AG08395 (cell line): ENCODE measurements at places on chromosomes 16 and 17.

GRCh38 chr17:75010683-75011400 lies 1.6 kb upstream of the MRPL58 start:
- peak; percentile 31 for DNase-seq

DNA sequence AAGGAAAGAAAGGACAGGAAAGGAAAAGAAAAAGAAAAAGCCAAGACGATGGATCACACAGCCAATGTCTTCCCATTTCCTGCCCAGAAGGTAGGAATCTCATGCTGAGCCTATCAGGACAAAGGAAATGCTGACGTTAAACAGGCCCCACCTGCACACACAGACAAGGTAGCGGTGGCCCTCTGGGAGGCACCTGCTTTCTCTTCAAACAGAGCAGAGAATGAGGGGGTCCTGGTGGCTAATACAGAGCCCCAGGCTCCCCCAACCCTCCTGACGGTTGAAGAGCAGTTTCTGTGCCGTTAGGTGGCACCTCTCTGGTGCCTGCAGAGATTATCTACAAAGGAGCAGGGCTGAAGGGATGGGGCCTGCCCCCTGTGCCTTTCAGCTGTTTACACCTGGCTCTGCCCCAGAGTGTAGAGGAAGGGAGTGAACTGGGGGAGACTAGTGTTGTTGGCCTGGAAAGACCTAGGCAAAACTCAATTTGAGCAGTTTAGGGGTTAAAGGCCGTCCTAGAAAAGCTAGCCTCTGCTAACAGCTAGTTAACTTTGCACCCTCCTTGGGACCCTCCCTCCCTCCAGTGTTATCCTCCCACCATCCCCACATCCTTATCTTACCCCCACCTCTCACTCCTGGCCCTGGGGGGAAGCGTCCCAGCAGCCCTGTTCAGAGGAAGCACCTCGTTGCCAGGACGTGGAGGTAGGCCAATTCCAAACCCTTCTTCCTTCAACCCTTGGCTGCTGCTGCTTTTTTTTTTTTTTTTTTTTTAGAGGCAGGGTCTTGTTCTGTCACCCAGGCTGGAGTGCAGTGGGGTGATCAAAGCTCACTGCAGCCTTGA lies 56.3 kb downstream of the ARHGAP27 start:
- DNase-seq, result no peak

DNA sequence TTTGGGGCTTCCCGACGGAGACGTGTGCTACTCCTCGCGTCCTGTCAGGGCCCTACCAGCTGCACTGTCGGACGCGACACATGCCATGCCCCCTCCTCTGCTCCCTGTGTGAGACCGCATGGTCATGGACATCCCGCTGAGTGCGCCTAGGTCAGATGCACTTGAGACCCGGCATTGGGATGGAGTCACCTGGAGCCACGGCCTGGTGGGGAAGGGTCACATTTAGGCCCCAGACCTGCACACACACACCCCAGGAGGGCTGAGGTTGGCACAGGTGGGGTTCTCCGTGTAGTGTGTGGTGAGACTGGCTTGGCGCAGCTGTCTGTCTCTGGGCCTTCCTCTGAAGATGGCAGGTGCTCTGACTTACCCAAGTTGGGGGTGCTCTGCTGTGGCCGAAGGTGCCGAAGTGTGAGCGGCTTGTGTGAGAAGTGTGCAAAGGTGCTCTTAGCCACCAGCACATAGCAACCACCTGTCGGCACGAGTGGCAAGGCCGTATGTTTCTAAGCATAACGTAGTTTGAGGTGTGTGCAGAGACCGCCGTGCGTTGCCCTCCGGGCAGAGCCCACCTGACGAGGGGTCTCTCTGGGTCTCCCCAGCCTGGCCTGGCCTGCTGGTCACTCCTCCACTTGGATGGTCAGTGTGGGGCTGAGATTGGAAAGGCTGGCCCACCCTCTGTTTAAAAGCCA lies 108.6 kb downstream of the BANP start:
- no peak for DNase-seq

- DNase-seq, result peak; percentile 58
Measured at GRCh38 chr16:83356266-83356665, 451.5 kb upstream of the HSBP1 start.

GRCh38 chr16:88697831-88698615 lies 8.2 kb downstream of the RNF166 start:
- no peak for DNase-seq

- no peak for DNase-seq
Measured at GRCh38 chr17:74760404-74761105, 12.1 kb downstream of the NHERF1 start.

DNA sequence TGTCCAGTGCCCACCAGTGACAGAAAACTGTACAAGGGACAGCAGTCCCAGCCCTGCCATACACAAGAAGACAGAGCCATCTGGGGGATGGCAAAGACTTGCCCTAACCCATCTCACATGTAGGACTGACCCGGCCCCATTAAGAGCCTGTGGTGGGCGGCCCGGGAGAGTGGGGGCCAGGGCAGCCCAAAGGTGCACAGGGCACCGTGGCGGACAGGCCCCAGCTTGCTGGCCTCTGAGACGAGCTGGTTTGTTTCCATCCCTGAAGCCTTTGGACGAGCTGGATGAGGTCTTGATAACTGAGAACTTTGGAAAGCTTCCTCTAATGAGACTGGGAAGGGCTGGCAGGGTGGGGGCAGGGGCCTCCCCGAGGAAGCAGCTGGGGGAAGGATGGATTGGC lies 11.0 kb upstream of the RCVRN start:
- no peak for DNase-seq

- peak; percentile 57 for DNase-seq
Measured at GRCh38 chr16:66247516-66248481, 118.7 kb upstream of the CDH5 start.

- DNase-seq, result no peak
Measured at GRCh38 chr16:87621976-87622713, 19.8 kb downstream of the JPH3 start.

- no peak for DNase-seq
Measured at GRCh38 chr17:144936-145670, 7.7 kb downstream of the SCGB1C2 start.

DNA sequence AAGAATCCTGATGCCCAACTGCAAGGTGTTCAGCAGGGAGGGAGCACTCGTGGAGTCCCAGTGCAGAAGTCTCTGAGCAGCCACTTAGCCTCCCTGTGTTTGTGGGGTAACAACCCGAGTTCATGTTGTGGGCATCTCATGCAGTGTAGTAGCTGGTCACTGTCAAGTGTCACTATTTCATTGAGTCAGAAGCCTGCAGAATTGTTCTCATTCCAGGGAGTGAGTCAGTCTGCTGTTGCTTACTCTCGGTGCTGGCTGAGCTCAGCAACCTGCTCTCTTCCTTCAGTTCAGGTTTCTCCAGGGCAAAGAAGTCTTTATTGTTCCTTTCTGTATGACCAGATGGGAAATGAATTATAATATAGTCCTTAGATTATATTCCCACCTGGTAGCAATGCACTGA lies 24.1 kb downstream of the HMOX2 start:
- peak; percentile 95 for DNase-seq

- no peak for DNase-seq
Measured at GRCh38 chr17:10769840-10770239, 34.1 kb downstream of the TMEM238L start.

DNA sequence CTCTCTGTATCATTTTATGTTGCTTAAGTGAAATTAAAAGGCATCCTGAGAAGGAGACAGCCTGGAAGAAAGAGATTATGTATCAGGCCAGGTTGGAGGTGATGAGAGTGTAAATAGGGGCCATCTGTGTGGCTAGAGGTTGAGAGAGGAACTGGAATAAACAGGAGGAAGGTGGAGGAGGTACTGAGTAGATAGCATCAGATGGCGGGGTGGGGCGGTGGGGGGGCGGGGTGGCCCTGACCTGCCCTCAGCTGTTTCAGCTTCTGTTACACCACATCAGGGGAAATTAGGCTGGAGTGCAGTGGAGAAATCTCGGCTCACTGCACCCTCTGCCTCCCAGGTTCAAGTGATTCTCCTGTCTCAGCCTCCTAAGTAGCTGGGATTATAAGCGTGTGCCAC lies 6.9 kb upstream of the KCNG4 start:
- DNase-seq, result no peak

DNA sequence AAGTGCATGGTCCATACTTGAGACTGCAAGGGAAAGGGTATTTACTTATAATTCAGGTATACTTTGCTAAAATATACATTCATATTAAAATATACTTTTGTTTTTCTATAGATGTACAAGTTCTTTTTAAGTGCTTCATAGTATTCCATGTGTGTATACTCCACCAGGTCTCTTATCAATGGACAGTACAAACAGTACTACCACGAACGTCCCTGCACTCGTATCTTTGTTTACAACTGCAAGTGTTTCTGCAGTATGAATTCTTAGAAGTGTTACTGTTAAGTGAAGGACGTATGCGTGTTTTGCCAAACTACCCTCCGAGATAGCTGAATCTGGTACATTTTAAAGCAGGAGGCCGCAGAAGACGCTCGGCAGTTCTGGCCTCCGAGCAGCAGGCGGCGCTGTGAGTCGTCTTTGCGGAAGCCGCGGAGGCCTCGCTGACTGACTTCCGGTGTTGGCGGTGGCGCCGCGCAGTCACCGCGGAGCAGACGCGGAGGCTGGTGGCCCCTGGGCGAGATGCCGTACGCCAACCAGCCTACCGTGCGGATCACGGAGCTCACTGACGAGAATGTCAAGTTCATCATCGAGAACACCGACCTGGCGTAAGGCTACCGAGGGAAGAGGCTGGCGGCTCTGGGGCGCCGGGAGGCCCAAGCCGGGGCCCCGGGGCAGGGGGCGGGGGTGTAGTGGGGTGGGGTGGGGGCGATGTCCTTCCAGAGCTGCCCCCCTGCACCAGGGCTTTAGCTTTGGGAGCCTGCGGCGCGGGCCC lies at the start of gene POLR2C:
Gene POLR2C (plus strand): TSS at position 471 of the 769 bp plus-strand sequence. CDS start 46 bp downstream, at position 517.
- DNase-seq, result peak; percentile 91

- no peak for DNase-seq
Measured at GRCh38 chr17:47686664-47687327, 7.2 kb upstream of the TBKBP1 start.

- no peak for DNase-seq
Measured at GRCh38 chr17:74380959-74381808, 13.9 kb downstream of the GPR142 start.

GRCh38 chr16:9099131-9099625 lies 7.7 kb downstream of the HAPSTR1 start:
- DNase-seq, result no peak

DNA sequence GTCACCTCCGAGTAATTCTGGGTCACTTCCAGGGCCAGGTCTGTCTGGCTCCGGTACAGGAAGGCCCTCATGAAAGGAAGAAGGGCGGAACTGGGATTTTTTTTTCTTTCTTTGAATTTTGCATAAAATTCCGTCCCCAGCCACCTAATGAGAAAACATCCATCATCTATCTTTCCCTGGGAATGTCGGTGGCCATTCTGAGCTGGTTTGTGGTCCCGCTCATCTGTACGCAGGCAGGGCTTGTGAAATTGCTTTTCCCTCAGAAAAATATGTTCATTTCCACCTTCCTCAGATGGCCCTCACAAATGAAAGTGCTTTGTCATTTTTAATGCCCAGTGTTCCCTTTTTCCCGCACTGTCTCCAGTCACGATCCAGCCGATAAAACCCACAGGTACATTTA lies 353.0 kb upstream of the ZFHX3 start:
- DNase-seq, result no peak

DNA sequence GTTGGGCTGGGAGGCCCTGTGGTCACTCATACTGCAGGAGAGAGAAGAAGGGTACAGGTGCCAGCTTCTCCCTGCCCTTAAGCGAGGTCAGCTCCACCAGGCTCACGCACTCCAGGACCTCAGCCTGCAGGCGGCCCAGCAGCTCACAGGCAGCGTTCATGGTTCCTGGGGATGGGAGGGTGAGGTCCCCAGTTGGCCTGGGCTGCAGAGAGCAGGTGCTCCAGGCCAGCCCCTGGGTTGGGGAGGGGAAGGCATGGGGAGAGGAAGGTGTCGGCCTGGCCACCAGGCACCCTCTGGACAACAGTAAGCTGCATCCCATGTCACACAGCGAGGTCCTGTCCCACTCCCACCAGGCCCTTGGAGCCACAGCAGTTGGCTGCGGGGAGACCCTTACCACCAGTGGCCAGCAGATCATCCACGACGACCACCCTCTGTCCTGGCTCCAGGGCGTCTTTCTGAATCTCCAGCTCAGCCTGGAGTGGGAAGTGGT lies 2.0 kb downstream of the APRT start:
- DNase-seq, result no peak

GRCh38 chr16:4239020-4239419 lies 2.9 kb downstream of the SRL start:
- DNase-seq, result no peak

GRCh38 chr17:63932721-63933120 lies 590 bp upstream of the CD79B start:
- DNase-seq, result no peak

GRCh38 chr16:54422569-54422978 lies 136.0 kb upstream of the IRX3 start:
- DNase-seq, result no peak

DNA sequence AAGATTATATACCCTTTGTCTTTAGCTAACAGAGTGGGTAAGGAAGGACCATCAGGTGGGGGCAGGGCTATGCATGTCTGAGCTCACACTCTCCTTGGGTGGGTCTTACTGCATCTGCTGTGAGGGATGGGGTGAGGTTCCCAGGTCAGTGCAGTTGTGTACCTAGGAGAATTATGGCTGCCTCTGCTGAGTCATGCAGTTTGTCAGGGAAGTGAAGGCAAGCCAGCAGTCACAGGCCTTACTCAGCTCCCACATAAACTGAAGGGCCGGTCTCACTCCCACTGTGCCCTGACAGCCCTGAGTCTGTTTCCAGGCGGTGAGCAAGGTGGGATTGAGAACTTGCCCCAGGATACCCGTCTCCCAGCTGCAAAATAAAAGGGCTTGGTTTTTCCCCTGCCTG lies 328.6 kb downstream of the MAP2K6 start:
- no peak for DNase-seq

- no peak for DNase-seq
Measured at GRCh38 chr16:10590342-10590741, 9.9 kb upstream of the EMP2 start.

DNA sequence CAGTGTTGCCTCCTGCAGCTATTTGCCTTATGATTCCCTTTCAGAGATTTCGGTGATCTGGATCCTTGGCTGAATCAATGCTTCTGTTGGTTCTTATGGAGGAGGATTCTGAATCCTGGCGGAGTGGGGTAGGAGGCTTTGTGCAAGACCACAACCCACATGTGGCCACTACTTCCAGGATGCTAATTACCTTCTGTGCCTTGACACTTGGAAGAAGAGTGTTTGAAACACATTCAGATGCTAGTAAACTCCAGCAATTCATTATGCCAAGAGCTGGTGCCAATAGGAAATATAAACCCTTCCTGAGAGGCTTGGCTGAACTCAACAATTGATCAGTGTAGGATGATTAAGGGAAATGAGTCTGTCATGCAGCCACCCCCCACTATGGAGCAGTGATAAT lies 12.1 kb upstream of the NLRP1 start:
- no peak for DNase-seq

DNA sequence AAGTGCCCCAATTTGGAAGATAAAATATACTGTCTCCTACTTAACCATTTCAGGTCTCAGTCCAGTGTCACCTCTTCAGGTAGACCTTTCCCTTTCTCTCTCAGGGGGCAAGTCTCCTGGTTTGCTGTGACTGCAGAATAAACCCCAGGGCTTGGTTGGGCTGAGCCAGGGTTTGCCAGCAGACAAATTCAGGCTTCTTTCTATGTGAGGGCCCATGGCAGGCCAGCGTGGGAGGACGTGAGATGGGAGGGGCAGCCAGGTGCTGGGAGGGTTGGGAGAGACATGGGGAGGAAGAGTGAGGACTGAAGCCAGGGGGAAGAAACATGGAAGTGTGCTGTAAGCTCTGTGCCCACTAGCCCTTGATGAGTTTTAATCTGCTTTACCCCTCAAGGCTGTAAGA lies 163.2 kb downstream of the SPECC1 start:
- no peak for DNase-seq

GRCh38 chr16:79993629-79994209 lies 393.2 kb upstream of the MAF start:
- no peak for DNase-seq

GRCh38 chr17:68011199-68011665 lies 15.0 kb upstream of the C17orf58 start:
- DNase-seq, result peak; percentile 45
